Activated T-helper 1 cell treated with anti-CD3 and anti-CD28 coated beads, Interleukin-12 subunit alpha, Interleukin-12 subunit beta, Interleukin-2, Interleukin-4 antibody, amounts not matched to agents 30 ng/mL and 10 ng/mL and 1 ng/mL, durations not matched to agents 14 hours and 24 hours and 36 hours (primary cell): ENCODE measurements at places on chromosomes 12 and 14. TPM values are rescaled to one million over a fixed set of nuclear protein-coding genes. Genes with fewer than 3 reads are reported as not detected.
A peak's percentile ranks its signal among the peaks of the same experiment; 100 is the strongest.

GRCh38 chr12:65990592-65990991, 140.0 kb downstream of the LLPH start:
- DNase-seq, result no peak
- H3K4me1 ChIP-seq, result no peaks in the 10 kb centered on the region
- H3K4me3 ChIP-seq, result no peak overlapping the region
- H3K27ac ChIP-seq, result no peak overlapping the region

DNA sequence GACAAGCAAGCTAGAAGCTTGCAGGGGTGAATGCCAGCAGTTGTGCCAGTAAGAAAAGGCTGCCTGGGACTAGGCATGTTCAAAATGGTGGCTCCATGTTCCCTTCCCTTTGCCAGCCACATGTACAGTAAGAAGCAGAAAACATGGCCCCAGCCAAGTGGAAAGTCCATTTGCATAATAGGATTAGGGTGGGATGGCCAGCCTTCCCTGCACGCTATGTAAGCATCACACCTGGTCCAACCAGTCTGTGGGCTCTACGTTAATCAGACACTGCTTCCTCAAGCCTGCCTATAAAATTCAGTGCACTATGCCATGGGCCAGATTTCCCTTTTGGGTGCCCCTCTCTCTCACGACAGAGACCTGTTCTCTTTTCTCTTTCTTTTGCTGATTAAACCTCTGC, 288.4 kb downstream of the GXYLT1 start:
- H3K27me3 ChIP-seq, result peaks cover 6% of the 10 kb centered on the region
- no peaks in the 10 kb centered on the region for H3K36me3 ChIP-seq
- no peaks in the 10 kb centered on the region for H3K4me1 ChIP-seq
- H3K4me3 ChIP-seq, result no peak overlapping the region
- DNase-seq, result no peak

- DNase-seq, result no peak
- H3K4me1 ChIP-seq, result no peaks in the 10 kb centered on the region
- H3K4me3 ChIP-seq, result no peak overlapping the region
- H3K27me3 ChIP-seq, result peaks cover 30% of the 10 kb centered on the region
- H3K27ac ChIP-seq, result no peak overlapping the region
Observed at GRCh38 chr14:53967606-53968005, 11.0 kb upstream of the BMP4 start.

DNA sequence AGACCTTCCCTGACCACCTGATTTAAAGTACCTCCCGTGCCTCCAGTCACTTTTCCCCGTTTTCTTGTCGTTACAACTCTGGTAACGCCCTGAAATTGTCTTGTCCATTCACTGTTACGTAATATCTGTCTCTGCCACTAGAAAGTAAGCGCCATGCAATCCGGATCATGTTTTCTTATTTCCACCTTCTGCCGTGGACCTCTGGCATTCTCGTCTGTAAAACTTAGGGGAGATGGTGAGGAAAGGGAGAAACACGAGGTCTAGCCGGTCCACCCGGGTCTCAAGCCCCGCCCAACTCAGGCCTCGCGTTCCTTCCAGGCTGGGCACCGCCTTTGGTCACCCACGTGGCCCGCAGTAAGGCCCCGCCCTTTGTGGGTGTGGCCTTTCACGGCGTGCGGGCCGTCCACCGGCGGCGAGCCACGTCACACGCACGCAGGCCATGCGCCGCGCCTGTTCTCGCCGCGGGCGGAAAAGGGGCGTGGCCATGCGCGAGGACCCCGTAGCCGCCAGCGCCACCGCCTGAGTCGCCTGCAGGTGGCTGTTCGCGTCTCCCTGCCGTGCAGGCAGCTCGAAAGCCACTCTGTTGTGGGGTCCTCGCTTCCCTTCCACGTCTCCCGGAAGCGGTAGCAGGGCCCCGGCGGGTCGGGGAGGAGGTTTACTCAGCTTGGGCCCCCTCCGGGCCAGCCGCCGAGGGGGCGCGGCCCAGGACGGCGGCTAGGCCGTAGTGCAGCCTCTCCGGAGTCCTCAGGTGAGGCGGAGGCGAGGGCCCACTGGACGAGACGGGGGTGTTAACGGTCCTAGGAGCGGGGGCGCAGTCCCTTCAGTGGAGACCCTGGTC, at the start of gene GOLGA5:
TSS of gene GOLGA5 (plus strand) at position 597 of the 838 bp plus-strand sequence. CDS start 3,133 bp downstream, outside the sequence.
- peaks cover 22% of the 10 kb centered on the region for H3K36me3 ChIP-seq
- peak within 1 kb of the TSS; percentile 98 for H3K27ac ChIP-seq
- H3K4me3 ChIP-seq, result peak within 1 kb of the TSS; percentile 99
- peaks cover 30% of the 10 kb centered on the region for H3K4me1 ChIP-seq

- H3K36me3 ChIP-seq, result no peaks in the 10 kb centered on the region
- H3K4me3 ChIP-seq, result no peak overlapping the region
- no peaks in the 10 kb centered on the region for H3K4me1 ChIP-seq
Observed at GRCh38 chr14:104586832-104587620, 7.5 kb downstream of the C14orf180 start.

DNA sequence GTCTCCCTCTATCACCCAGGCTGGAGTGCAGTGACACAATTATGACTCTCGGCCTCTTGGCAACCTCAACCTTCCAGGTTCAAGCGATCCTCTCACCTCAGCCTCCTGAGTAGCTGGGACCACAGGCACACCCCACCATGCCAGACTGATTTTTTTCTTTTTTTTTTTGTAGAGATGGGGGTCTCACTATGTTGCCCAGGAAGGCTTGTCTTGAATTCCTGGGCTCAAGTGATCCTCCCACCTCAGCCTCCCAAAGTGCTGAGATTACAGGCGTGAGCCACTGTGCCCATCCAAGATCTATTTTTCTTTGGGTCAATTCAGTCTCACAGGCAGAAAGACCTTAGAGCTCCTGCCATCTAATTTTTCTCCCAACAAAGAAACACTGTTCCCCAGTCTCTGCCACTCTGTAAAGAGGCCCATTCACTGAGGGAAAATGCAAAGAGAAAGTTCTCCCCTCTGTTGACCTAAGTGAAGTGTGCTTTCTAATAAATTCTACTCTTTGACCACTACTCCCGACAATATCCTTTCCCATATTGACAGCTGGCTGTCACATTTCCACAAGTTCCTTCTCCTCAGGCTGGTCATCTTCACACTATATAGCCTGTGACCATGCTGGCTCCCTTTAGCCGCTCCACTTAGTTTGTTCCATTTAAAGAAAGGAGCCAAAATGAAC, 23.3 kb downstream of the TMED8 start:
- no peak overlapping the region for H3K4me3 ChIP-seq
- H3K36me3 ChIP-seq, result peaks cover 15% of the 10 kb centered on the region
- no peaks in the 10 kb centered on the region for H3K27me3 ChIP-seq
- H3K27ac ChIP-seq, result no peak overlapping the region
- DNase-seq, result no peak

DNA sequence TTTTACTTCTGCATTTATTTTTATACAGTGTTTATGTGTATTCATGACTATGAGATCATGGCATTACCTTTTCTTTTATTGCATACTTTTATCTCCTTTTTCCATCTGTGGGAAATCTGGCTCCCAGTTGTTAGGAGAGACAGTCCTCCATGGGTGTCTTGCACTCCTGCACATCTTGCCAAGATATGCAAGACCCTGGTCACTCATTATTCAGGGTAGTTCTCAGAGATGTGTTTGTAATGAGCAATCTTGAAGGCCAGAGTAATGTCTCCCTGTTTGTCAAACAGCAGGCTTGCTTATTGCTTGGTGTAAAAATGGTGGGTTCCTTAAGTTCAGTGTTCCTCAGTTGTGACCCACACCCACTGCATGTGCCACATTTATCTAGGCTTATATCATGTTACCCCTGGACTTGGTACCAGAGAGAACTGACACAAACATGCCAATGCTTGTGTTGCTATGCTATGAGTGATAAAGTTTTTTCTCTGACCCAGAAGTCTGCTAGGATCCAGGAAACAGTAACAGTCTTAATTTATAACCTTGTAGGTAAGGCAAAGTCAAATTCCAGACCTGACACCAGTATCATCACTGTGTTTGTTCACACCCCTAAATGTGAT, 36.8 kb downstream of the PPHLN1 start:
- H3K36me3 ChIP-seq, result peaks cover 22% of the 10 kb centered on the region
- peaks cover 31% of the 10 kb centered on the region for H3K4me1 ChIP-seq
- H3K27me3 ChIP-seq, result no peaks in the 10 kb centered on the region
- no peak for DNase-seq
- no peak overlapping the region for H3K27ac ChIP-seq

Gene JPH4
- total RNA-seq, result 0.05 TPM in 1 of 2 replicates, not detected in the other

Gene VDR
- 305 and 318 TPM in 2 replicates for total RNA-seq

Gene DCN
- total RNA-seq, result not detected in 2 replicates

Gene BICDL1
- 136 and 140 TPM in 2 replicates for total RNA-seq
